ENCODE measurements at places on chromosomes 5 and 9. TPM values are rescaled to one million over a fixed set of nuclear protein-coding genes. Genes with fewer than 3 reads are reported as not detected.

Gene INSL4
- total RNA-seq, result not detected

Gene EXD3
- total RNA-seq, result 8.0 TPM

Gene PCDHB15
- total RNA-seq, result not detected

Gene KCTD16
- total RNA-seq, result not detected

Gene FAM153A
- 16.3 TPM for total RNA-seq

Gene FSD1L
- 3.2 TPM for total RNA-seq

Gene PCDHGA3
- 0.11 TPM for total RNA-seq

Gene SLC6A7
- total RNA-seq, result not detected

Gene CDK5RAP2
- total RNA-seq, result 59.8 TPM

Gene CTSL
- 14.1 TPM for total RNA-seq

Gene PURA
- 11.0 TPM for total RNA-seq

Gene MAP1B
- 0.32 TPM for total RNA-seq

Gene SLC27A6
- total RNA-seq, result not detected

Gene SLC6A18
- not detected for total RNA-seq

Gene SLC25A2
- total RNA-seq, result 0.16 TPM

Gene PCDHB9
- not detected for total RNA-seq

Gene PDZD2
- 0.05 TPM for total RNA-seq

Gene B4GALT7
- total RNA-seq, result 22.1 TPM

DNA sequence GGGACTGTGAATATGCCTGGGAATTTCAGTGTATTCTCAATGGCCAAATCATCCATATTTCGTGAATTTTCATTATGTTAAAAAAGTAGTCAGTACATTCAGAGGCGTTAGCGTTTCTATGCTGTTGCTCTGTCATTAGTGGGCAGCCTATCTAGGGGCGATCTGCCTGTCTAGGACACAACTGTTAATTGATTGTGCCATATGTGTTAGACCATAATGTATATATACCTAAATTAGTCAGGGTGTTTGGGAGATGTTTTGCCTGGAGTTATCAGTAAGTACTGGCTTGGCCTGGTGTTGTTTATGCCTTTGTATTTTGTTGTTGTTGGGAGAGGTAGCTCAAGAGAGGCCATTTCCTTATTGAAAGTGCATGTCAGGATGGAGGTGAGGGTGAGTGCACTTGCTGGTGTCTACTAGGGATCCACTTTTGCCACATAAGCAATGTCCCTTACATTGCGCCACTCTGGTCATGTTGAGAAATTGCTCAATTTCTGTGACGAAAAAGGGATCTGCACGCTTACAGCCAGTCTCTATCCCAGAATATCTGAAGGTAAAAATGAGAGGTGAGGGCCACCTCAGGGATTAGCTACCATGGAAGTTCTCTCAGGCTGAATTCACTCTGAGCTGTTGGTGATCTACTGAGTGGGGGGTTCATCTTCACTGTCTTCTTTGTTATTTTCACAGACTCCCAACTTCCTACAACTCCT lies 123.3 kb downstream of the ST8SIA4 start:
- no peak for DNase-seq

- DNase-seq, result no peak
Measured at GRCh38 chr5:16025681-16026080, 153.9 kb downstream of the MARCHF11 start.

DNA sequence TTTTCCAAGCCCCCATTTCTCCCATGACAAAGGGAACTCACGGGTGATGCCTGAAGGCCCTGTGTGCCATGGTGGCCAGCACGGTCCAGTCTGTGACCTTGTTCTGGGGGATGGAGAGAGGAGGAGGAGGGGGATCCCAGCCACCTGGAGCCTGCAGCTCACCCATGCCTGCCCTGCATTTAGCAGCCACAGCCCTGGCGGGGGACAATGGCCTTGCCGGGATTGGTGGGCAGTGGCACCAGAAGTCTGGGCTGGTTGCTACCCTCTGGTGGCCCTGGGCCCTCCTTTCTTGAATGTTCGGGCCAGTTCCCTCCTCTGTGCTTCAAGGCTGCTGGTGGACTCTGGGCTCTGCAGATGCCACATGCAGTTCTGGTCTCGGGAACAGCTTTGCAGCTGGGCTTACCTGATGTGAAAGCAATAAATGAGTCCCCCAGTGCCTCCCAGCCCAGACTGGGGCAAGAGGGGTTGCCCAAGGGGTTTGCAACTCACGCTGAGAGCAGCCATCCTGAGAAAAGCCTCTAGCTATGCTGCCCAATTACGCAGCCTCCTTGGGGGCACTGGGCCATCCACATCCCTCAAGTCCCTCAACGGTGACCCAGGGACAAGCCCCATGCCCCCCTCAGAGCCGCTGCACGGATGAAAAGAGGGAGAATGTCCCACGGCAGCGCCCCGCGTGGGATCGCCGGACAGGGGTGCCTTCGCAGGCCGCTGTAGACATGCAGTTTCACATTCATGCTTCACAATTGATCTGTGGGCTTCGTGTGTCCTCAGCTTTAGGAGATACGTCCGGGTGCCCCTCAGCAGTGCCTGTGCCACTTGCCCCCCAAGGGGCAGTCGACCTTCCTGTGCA lies 49.2 kb upstream of the FCN1 start:
- no peak for DNase-seq

- no peak for DNase-seq
Measured at GRCh38 chr9:27659571-27659970, 86.3 kb upstream of the C9orf72 start.

GRCh38 chr5:43231977-43232376 lies 40.0 kb downstream of the NIM1K start:
- no peak for DNase-seq

DNA sequence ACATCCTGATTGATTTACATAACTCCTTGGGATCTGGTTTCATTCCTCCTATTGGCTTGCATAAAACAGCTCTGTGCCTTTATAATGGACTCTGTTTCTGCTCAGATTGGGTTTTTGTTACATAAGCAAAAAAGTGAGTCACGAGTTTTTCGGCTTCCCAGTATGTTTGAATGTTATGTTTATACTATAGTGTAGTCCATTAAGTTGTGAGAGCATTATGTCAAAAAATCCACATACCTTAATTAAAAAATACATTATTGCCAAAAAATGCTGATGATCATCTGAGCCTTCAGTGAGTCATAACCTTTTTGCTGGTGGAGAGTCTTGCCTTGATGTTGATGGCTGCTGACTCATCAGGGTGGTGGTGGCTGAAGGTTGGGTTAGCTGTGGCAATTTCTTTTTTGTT lies 144.6 kb downstream of the CCDC171 start:
- DNase-seq, result no peak

GRCh38 chr5:74243634-74244033 lies 396.9 kb downstream of the ENC1 start:
- DNase-seq, result no peak

GRCh38 chr5:131170540-131171275 lies at the start of gene LYRM7:
Gene LYRM7, plus strand, starts transcription at chr5:131170944. Its CDS starts 77 bp downstream, at chr5:131171021.
- peak; percentile 97 for DNase-seq

DNA sequence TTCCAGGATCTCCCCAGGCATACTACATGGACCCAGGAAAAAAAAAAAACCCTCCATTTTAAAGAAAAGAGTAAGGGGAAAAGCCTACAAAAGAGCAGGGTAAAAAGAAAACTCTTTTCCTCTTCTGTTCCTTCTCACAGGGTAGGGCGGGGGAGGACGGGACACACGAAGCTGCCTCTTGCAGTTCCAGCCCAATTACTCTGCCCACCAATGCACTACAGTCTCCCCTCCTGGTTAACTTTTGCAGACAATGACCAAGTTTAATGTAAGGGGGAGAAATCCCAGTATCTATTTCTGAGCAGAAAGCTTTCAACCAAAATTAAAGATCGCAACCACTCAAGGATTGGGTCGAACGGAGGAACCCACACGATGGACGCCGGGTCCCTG lies 1.3 kb downstream of the BRD3 start:
- DNase-seq, result no peak

DNA sequence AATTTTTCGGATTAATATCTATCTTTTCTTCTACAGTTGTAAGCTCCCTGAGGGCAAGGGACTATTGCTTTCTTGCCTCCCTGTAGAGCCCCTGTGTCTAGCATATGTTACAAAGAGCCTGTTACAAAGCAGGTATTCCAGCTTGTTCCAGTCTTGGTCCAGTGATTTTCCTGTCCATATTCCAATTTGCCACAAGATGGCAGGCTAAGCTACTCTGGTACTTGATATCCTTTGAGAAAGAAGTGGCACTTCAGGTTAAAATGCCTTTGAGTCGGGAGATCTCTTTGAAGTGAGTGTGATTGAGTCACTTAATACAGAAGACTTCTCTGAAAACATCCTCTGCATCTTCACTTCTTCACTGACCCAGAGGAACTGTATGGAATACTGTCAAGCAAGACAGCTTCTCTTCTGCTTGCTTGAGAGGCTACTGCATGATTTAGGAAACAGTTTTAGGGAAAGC lies 24.5 kb downstream of the CAVIN4 start:
- no peak for DNase-seq

DNA sequence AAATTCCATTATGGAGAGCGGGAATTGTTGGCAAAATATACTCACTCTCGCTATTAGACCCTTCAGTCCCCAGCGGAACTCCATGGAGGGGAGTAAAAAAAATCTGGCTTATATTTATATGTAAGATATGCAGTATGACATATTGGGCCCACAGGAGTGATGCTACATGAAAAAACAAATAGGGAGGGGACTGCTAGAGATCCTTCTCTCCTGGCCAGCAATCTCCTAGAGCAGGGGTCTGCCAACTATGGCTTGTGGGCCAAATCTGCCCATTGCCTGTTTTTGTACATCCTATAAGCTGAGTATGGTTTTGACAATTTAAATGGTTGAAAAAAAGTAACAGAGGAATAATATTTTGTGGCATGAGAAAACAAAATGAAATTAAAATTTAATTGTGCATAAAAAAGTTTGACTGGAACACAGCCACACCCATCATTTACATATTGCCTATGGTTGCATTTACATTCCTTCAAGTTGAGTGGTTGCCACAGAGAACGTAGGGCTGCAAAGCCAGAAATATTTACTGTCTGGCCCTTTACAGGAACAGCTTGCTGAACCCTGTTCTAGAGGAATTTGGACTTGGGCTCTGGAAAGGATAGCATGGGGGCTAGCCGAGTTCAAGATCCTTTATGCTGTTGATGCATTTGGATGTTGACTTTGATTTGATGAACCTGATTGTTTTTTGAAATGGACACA lies 197.3 kb upstream of the CLINT1 start:
- no peak for DNase-seq

GRCh38 chr9:123418052-123418430 lies 62.0 kb downstream of the CRB2 start:
- DNase-seq, result no peak

DNA sequence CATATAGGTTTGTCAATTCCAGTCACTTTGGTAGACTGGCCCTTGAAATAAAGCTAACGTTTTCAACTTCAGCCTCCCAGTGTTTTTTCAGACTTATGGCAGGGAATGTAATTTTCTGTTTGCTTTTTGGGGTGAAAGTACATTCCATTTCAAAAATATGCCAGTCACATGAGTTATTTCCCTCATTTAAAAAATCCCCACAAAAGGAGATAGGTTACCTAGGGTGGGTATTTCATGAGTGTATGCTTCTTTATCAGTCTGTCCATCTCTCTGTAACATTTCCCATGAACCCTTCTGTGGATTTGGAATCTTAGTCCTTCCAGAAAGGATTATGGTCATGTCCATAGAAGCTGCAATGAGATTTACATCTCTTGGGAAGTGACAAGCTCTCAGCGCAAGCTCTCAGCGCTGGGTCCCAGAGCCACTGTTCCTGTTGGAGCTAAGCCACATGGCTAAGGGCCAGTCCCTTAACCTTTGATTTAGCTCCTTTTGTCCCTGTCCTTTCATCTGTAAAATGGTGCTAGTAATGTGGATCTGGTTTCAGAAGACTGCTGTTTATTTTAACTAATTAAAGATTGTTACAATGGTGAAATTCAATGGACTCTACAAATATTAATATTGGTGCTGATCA lies 294.9 kb downstream of the NR3C1 start:
- no peak for DNase-seq

DNA sequence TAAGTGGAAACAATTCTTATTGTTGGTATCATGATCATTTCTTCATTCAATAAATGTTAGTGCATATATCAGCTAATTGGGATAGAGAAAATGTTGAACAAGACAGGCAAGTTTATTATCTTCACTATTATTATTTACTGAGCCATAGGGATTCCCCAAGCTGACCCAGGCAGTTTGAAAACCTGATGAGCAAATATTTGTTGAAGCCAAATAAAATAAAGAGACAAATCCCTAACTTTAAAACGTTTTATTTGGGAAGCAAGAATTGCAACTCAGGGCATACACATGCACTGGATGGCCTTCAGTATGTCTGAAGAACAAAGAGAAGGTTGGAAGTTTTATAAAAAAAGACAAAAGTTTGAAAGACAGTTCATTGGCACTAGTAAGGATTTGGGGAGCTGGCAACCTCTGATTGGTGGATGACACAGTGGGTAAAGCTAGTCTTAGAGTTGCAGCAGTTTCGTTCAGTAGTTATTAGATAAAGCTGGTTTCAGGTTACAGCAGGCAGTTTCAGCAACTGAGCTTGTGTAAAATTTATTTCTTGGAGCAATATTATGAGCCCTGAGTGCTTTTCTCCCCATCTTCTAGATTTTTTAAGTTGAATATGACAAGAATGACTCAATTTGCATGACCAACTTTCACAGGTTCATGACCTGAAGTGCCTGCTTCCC lies 44.7 kb upstream of the PRLR start:
- DNase-seq, result no peak

GRCh38 chr5:170907758-170908157 lies 45.9 kb downstream of the RANBP17 start:
- DNase-seq, result no peak

DNA sequence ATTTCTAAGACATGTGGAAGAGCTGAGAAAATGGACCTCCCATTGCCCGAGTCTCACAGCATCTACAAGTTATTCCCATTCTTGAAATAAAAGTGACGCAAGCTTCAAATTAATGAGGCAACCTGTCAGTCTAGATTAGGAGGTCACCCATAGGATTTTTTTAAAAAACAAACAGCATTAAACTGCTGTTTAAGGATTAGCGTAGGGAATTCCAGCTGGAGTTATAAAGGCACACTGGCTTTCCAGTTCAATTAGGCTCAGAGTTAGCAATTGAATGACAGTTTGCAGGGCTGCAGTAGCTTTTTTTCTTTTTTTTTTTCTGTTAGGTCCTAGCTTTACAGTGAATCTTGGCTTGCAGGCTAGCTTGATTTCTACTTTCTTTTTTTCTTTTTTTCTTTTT lies 16.2 kb downstream of the PRKACG start:
- DNase-seq, result no peak

DNA sequence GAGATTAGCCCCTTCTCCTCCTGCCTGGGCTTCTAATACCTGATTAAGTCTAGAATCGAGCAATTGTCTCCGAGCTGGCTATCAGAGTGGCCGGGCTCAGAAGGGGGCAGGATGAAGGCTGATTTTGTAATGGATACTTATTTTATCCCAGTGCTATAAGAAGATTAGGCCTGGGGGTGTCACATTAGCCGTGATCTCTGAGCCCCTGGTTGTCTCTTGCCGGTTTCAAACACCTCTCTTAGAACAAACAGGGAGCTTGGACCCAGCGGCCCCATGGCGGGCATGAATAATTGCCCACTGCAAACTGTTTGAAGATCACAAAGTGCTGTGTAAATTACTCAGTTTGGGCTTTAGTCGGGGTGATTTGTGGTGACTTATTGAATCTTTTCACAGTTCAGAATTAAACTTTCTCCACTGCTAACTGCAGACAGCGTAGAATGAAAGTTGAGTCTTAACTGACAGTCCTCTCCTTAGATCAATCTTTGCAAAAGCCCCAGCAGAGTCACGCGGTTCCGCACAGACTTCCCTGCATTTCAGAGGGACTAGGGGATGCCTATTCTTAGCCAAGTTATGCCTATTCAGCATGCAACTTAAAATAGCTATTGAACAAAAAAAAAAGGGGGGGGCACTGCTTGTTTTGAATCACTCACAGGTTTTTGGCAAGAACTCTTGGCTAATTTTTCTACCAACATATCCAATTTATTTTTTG lies 200.6 kb upstream of the IRX1 start:
- no peak for DNase-seq

Data from activated T-helper 2 cell treated with anti-CD3 and anti-CD28 coated beads, Interferon-gamma antibody, Interleukin-2, Interleukin-4, amounts not matched to agents 10 μg/mL and 5 μg/mL and 100 μg/mL, durations not matched to agents 14 hours and 24 hours and 36 hours (primary cell).